ENCODE measurements at places on chromosomes 16 and 17. TPM values are rescaled to one million over a fixed set of nuclear protein-coding genes. Genes with fewer than 3 reads are reported as not detected.

Gene GAS7
- 9.7 TPM for total RNA-seq

Gene TEKT1
- 0.05 TPM for total RNA-seq

Gene TMEM132E
- 0.09 TPM for total RNA-seq

Gene C16orf86
- total RNA-seq: 5.3 TPM

Gene CFAP97D1
- total RNA-seq: not detected

Measured in thymus (tissue), 14 donors.